ENCODE measurements at places on chromosomes 5 and 9.

- no peak for DNase-seq
These were observed 55.8 kb downstream of the NSD1 start for GRCh38 chr5:177189416-177189815.

GRCh38 chr9:137046088-137046787, at the start of gene NPDC1:
Gene NPDC1 (minus strand): TSS chr9:137046177. CDS start chr9:137045989, 188 bp downstream.
- no peak for DNase-seq

- no peak for DNase-seq
These were observed 343.7 kb downstream of the EBF1 start for GRCh38 chr5:158755986-158756385.

DNA sequence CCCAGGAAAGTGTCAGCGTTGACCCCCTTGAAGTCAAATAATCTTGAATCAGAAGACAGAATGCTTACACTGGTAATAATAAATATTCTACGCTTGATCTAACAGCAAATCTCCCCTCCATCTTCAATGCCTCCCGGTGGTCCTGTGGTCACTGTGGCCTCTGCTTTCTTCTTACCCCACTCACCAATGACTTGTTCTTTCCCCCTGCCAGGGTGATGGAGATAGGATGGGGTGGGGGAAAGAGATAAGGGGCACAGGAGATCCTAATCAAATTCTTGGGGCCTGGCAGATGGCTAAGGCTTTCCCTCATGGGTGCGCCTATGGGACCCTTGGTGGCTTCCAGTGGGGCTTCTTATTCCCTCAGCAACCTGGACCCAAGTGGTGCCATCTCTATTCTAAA, 152.6 kb upstream of the EGFLAM start:
- no peak for DNase-seq

- DNase-seq = no peak
These were observed 640 bp downstream of the SURF4 start for GRCh38 chr9:133375116-133375723.

- DNase-seq = no peak
These were observed 240.0 kb downstream of the PRR16 start for GRCh38 chr5:120703918-120704587.

DNA sequence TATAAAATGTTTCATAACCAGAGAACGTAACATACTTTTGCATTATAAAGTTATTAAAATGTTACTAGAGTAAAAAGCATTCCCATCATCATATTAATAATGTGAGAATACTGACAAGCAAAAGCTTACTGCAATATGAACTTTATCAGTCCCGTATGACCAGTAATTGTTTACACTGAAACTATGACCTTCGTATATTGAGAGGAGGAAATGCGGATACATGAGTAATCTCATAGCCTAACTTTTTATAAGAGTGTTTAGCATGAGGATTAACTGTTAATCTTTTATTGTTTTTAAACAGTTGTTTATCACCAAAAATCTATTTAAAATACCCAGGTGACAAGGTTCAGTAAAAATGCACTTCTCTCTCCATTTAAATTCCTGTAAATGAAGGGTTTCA, 272.4 kb downstream of the SLF1 start:
- no peak for DNase-seq

DNA sequence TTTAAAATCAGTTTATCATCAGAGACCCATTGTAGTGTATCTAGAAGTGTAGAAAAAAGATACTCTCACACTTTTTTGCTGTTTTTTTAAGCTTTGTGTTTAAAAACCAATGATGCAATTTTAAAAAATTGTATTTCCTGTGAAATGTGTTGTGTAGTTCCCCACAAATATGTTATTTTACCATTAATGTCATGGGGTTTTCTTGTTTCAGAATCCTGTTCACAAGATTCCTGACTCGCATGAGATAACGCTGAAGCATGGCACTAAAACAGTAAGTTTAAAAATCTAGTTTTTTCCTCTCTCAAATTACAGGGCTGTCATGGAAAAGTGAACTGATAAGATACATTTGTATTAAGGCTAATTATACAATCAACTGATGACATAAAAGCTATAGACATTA, 58.6 kb downstream of the WDR70 start:
- no peak for DNase-seq

- no peak for DNase-seq
These were observed 4.1 kb upstream of the CAVIN4 start for GRCh38 chr9:100573655-100574260.

- no peak for DNase-seq
These were observed 112.3 kb downstream of the TRPM6 start for GRCh38 chr9:74775396-74775795.

GRCh38 chr5:51433052-51433710, 49.9 kb downstream of the ISL1 start:
- no peak for DNase-seq

GRCh38 chr9:104798209-104798995, 34.5 kb downstream of the NIPSNAP3B start:
- DNase-seq = no peak

- no peak for DNase-seq
These were observed 803 bp upstream of the CCNO start for GRCh38 chr5:55234121-55234700.

- DNase-seq = no peak
These were observed 1.3 kb downstream of the NIPBL start for GRCh38 chr5:36877667-36878391.

DNA sequence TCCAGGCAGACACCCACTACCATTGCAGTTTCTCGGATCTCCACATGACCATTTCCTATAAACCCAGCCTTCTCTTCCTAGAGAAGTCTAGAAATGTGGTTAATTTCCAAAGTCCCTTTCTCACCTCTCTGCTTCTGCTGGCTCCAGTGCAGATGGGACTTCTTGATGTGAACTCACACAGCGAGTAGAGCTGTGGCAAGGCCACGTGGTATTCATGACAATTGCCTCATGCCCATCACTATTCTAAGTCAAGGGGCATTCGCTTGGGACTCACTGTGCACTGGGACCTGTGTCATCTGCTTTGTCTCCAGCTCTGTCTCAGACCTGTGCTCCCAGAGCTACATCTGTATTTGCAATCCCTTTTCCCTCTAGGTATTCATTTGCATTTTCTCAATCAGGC, 6.2 kb downstream of the CD180 start:
- DNase-seq = no peak

GRCh38 chr5:16508730-16509531, 43.3 kb upstream of the ZNF622 start:
- DNase-seq = no peak

GRCh38 chr5:128111818-128112448, 28.4 kb downstream of the SLC12A2 start:
- no peak for DNase-seq

DNA sequence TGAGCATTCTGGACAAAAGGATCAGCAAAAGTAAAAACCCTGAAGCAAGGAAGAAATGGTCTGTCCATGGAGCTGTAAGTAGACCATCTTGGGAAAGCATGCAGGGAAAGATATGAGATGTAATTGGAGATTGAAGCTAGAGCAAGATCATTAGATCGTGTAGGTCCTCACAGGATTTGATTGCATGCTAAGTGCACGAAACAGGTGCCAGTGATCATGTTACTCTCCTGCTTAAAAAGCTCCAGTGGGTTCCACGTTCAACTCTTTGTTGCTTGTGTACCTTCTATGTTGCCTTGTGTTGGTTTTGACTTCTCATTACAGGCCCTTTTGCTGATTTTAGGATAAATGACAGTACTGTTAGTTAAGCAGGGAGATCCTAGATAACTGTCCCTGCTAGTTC, 442.0 kb downstream of the DMRT2 start:
- no peak for DNase-seq

- no peak for DNase-seq
These were observed 177.8 kb downstream of the NFIB start for GRCh38 chr9:14136047-14136635.

DNA sequence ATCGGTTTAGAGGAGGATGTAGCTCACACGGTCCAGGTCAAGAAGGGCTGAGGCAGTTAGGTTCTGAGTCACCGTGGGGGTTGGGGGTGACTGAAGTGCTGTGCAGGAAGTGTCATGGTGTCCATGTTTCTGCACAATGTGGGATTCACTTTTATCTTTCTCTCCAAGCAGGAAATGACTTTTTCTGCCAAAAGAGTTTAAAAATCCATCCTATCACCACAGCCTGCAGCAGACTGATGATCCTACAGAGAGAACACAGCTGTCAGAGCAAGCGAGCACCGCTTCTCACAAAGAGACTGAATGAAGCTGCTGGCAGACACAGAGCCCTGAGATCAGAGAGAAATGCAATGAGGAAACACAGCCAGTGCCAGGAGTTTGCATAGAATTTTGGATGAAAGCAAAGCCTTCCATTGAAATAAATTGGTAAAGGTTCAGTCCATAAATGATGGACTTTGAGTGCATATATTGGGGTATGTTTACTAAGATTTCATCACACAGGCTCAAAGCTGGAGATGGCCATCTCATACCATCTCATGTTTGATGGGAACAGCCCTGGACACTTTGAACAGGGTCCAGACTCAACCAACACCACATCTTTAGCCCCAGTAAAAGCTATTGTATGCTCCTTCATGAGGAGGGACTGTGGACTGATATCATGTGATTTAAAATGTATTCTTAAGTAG, 213.9 kb upstream of the FBXL7 start:
- DNase-seq = no peak

- DNase-seq = no peak
These were observed 75.7 kb downstream of the LNPEP start for GRCh38 chr5:97011567-97011966.

DNA sequence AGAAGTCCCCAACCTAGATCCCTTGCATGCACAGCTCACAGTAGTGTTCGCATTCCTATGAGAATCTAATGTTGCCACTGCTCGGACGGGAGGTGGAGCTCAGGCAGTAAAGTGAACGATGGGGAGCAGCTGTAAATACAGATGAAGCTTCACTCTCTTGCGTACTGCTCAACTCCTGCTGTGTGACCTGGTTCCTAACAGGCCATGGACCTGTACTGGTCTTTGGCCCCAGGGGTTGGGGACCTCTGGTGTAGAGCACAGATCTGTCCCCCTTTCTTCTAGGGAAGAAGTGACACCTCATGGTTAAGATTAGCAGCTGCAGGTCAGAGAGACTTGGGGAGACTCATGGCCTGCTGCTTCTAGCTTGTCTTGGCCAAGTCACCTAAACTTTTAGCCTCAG, 7.1 kb downstream of the ARHGEF28 start:
- DNase-seq = no peak

DNA sequence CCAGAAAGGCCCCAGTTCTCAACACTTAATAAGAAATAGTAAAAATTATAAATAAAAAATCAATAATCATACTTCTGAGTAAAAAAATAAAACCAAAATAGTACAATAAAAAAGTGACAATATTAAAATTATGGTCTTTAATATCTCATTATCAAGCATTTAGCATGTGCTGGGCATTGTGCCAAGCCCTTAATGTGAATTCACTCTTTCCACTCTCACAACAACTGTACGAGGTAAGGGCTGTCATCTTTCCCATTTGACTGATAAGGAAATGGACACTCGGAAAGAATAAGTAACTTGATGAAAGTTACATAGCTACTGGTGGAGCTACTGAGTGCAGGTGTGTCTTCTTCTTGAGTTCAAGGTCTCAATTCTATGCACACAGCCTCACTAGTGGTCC, 43.6 kb downstream of the SEC61B start:
- DNase-seq = no peak

DNA sequence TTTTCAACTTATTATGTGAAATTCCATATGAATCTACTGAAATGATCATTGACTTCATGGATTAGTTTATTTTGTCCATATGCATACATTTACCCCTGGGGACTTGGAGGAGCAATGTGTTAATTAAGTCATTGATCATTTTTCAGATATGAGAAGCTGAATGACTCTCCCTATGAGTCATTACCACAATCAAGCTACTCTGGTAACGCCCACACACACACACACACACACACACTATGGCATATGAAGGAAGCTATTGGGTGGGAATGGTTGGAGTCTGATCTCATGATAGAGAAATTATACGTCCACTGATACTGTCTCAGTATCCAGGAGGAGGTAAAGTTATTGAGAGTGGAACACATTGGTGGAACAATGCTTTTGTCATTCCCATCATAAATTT, 528.9 kb downstream of the AGTPBP1 start:
- no peak for DNase-seq

- DNase-seq = no peak
These were observed 459.1 kb downstream of the SPOCK1 start for GRCh38 chr5:137040024-137040423.

- DNase-seq = no peak
These were observed 5.5 kb downstream of the ANGPTL2 start for GRCh38 chr9:127116957-127117356.

GRCh38 chr5:134139891-134140469, 25.5 kb downstream of the TCF7 start:
- no peak for DNase-seq

DNA sequence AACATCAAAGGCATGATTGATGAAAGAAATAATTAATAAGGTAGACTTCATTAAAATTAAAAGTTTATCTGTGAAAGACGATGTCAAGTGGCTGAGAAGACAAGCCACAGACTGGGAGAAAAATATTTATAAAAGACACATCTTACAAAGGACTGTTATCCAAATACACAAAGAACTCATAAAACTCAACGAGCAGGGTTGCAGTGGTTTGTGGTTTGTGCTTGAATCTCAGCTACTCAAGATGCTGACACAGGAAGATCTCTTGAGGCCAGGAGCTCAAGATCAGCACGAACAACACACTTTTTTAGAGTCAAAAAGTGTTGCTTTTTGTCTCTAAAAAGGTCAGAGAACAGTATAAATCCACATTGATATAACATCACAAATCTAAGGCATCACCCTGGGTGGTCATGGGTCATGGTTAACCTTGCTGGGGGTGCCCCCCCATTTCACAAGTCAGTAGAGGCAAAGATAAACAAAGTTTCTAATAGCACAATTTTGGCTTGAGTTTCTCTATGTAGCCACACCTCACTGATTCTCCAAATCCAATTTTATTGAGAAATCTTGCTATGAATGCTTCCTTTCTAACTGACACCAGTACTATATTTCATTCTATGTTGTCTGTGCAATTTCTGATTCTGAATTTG, 342.9 kb upstream of the RPS23 start:
- DNase-seq = no peak

Data from GOT3 (cell line).